ENCODE measurements at places on chromosomes 5 and 9.

GRCh38 chr5:178455480-178455835 is 134.7 kb downstream of the COL23A1 start:
- DNase-seq: no peak

- DNase-seq: peak; percentile 18
Measured at GRCh38 chr9:81314490-81314889, 374.9 kb downstream of the TLE1 start.

DNA sequence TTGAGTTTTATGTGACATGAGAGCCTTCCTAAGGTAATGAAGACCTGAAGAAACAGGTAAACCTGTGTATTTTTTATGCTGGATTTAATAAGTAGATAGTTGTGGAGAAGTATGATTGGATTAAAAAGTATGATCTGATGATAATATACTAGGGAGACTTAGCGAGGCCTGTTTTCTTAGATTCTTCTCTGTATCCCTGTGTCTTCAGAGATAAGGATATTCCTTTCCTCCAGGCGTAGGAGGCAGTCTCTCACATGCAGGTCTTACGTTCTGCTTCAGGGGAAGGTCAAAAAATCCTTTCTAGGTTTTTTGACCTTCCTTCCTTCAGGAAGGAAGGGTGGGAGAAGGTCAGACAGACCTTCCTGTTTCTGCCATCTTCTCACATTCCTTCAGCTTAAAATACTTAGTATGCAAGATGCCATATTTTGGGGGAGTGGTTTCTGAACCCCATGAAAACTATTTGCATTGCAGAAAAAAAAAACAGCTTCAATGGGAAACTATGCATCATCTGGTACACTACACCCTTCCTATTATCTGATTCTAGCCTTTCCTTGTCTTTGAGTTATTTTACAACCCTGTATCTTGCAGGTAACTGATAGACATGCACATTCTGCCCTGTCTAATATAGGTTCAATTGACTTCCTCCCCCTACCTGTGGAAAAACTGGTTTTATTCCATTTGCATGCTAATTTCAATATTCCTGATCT is 57.3 kb upstream of the ZNF608 start:
- no peak for DNase-seq

- DNase-seq: no peak
Measured at GRCh38 chr9:84659773-84660172, 9.8 kb upstream of the NTRK2 start.

DNA sequence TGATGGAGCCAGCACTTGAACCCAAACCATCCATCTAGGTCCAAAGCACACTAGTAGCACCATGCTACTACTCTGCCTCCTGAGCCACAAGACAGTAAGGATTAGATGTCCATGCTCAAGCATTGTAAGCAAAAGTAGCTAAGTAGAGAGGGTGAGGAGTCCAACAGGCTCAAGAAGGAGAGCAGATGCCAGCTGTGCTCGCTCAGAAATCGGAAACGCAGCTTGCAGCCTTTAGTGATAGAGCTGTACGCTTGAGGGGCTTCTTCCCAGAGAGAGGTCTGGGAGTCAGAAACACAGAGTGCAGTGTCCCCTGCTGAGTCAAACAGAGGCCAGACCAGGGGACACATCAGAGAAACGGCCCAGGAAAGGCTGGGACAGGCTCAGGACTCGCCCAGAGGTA is 32.7 kb upstream of the GABRP start:
- DNase-seq: no peak

DNA sequence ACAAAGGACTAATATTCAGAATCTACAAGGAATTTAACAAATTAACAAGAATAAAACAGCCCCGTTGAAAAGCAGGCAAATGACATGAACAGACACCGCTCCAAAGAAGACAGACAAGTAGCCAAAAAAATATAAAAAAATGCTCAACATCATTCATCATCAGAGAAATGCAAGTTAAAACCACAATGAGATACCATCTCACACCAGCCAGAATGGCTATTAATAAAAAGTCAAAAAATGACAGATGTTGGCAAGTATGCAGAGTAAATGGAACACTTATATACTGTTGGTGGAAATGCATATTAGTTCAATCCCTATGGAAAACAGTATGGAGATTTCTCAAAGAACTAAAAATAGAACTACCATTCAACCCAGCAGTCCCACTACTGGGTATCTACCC is 302.7 kb upstream of the RGMB start:
- no peak for DNase-seq

DNA sequence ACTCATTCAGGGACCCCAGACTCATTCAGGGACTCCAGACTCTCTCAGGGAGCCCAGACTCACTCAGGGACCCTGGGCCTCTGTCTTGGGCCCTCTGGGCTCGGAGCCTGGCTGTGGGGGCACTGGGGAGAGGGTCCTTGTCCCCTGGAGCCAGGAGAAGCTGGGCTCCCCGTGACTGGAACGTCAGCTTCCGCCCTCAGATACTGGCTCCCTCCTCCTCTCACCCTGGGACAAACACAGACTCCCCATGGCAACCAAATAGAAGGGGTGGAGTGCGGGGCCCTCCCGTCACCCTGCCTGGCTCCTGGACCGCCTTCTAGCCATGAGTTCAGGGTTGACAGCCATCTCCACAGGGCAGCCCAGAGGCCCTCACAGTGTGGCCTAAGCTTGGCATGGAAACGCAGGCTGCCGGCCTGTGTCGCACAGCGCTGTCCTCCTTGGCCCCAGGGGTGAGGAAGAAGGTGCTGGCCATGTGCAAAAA is 27.6 kb downstream of the ZDHHC11B start:
- no peak for DNase-seq

- DNase-seq: peak; percentile 50
Measured at GRCh38 chr5:139696894-139697658, 48.9 kb downstream of the CXXC5 start.

DNA sequence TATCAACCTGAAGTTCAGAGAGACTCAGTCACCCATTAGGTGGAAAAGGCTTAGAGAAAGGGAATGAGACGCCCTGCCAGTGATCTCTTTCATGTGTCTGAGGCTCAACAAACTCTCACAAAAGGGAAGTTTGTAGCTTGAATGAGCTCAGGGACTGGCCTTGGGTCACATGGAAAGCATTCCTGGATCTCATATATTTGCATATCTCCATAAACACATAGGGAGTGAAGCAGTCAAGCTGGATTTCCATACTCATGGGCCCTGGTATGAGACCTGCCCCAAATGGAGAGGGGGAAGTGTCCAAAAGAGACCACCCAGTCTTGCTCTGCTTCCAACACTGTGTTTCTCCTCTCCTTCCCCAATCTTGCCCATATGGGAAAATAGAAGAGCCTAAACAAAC is 26.4 kb upstream of the PRUNE2 start:
- DNase-seq: no peak

DNA sequence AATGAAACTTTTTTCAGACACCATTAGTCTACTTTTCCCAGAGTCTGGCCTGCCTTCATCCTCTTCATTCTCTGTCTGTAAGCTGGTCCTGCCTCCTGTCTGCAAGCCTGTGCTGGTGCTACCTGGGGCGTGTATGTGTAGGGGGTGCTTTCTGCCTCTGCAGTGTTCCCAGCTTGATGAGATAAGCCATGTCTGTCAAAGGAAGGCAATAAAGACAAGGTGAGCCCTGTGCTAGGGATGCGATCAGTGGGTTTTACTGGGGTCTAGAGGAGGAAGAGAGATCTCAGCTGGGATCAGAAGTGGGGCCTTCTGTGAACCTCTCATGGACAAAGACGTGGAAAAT is 78.0 kb upstream of the TGFBR1 start:
- DNase-seq: no peak

- DNase-seq: no peak
Measured at GRCh38 chr5:80071510-80072021, 36.4 kb downstream of the THBS4 start.

- DNase-seq: no peak
Measured at GRCh38 chr9:121696930-121697329, 45.5 kb downstream of the DAB2IP start.

DNA sequence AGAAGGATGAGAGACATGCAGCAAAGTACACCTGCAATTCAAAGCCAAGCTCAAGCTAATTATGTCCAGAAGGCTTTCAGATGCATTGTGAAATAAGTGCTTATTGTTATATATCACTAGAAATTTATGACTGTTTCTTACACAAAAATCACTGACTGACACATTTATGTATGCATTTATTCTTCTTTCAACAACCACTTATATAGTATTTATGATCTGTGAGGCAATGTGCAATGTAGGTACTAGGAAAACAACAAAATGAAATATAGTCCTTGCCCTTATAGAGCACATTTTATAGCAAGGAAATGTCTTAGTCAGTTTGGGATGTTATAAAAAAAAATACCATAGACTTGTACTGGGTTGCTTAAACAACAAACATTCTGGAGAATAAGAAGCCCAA is 167.6 kb downstream of the YIPF5 start:
- DNase-seq: no peak

DNA sequence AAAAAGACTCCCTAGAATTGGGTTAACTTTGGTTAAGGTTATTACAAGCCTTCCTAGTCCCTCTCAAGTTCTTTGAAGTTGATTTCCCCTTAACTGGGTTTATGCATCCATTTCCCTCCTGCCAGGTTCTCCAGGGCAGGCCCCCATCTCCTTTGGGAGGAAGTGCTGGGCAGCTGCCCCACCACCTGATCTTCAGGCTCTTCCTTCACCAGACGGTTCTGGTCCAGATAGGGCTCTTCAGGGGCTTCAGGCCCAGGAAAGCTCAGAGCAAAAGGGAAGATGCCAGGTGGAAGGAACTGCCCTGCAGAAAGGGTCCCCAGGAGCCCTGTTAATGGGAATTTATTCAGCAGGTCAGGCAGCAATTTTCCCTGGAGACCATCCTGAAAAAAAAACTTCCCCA is 2.1 kb downstream of the SMIM32 start:
- no peak for DNase-seq

DNA sequence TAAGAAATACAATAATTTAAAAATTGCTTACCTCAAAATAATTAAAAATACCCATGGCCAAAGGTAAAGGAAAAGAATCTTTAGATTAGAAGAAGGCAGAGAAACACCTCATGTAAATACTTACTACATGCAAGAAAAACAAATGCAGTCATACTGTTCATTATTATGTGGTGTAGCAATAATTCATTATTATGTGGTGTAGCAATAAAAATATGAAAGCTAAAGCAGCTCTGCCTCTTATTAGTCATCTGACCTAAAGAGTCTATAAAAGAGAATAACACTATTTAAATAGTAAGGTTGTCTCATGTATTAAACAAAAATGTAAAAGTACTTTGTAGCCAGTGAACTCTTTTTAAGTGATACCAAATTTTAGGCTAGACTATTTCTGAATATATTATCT is 6.6 kb downstream of the DTWD2 start:
- DNase-seq: no peak

- no peak for DNase-seq
Measured at GRCh38 chr5:35457912-35458823, 159.5 kb upstream of the SPEF2 start.

DNA sequence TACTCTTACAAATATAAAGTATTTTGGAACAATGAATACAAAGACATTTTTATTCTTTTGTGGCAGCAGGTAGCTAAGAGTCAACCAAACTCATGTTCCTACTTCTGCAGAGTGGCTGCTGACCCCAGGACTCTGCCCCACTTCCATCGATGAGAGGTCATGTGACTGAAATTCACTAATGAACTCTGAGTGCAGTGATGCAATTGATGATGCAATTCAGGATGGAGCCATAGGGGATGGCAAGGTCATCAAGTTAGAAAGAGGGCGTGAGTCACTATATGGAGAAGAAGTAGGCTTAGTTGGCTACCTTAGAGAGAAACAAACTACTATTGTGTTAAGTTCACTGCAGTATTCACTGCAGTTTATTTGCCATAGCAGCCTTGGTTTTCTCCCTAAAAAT is 340.4 kb downstream of the CTNND2 start:
- DNase-seq: no peak

DNA sequence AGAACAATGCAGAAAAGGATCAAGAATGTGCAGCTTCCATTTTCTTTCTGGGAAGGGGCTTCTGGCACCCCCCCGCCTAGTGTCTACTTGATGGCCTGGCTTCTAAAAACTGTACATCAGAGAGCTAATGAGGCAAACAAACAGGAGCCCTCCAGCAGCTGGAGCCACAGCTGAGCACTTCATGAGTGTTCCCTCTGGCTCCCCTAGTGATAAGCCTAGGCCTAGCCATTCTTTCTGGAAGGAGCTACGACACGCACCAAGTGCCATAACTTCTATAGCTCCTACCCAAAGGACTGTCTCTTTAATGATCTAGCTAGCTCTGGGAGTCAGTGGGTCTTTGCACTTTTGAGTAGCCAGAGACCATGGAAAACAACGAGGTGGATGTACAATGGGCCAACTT is 66.1 kb downstream of the DNAH5 start:
- DNase-seq: no peak

GRCh38 chr5:75052192-75053053 is at the start of gene GCNT4:
Gene GCNT4, minus strand, starts transcription at chr5:75052558. Its CDS starts 22,521 bp downstream, at chr5:75030037.
- peak; percentile 89 for DNase-seq

DNA sequence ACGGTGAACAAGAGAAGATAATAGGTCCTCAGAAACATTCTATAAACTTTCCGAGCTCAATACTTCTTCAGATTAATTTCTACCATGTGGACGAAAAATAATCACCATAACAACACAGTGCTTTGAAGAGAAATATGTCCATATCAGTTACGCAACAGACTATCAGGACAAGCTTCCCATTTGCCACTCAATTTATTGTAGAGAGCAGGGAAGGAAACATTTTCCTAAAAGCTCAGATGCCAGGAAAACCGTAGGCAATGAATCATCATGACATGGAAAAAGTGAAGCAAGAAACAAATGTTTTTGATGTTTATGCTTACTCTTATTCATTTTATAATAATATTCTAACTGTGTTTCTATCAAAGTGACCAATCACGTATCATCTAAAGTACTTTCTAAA is 87.6 kb downstream of the S1PR3 start:
- DNase-seq: no peak
